ENCODE measurements at places on chromosomes 2 and 18.
A peak's percentile ranks its signal among the peaks of the same experiment; 100 is the strongest.

DNA sequence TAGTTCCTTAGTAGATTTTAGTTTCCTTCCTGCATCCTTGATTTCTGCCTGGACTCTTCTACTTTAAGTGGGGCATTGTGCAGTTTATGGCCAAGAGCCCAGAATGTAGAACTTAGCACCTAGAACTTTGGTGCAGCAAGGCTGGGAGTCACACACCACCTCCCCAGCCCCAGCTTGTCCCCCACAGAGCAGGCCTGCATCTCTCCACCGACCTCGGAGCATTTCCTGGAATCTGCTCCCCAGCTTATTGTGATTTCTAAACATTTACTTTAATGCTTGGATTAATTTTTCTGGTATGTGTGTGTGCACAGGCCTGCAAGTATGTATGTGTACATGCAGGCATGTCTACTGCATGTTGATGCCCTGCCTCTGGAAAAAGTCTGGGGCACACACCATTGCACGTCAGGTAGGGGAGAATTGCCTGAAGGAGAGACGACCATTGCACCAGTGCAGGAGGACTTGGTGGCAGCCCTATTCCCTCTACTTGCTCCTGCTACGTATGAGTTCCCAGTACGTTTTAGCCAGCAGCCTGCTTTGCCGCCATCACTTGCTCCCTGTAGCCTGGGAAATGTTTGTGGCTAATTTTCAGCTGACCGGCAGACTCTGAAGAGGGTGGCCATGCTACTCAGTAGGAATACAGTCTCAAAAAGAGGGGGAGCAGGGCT lies 419.9 kb upstream of the HS6ST1 start:
- no peak for DNase-seq

GRCh38 chr18:6885992-6886796 lies 156.7 kb downstream of the ARHGAP28 start:
- peak; percentile 53 for DNase-seq

DNA sequence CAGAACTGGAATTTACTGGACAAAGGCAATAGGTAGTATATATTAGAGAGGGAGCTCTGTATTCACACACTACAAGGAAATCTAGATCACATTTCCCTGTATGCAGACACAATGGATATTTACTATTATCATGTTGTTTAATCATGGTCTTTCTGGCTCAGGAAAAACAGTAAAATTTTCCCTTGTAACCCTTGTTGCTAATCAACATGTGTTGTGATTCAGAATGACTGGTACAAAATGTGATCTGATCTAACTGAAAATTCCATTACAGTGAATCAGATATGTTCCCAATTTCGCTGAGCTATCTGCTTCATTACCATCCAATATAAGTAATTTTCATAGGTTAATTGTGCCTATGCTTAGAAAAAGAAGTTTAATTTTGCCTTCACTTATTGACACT lies 1109.7 kb downstream of the LRP1B start:
- no peak for DNase-seq

GRCh38 chr2:181395851-181396250 lies 61.3 kb upstream of the ITGA4 start:
- no peak for DNase-seq

- no peak for DNase-seq
Measured at GRCh38 chr18:76756531-76757253, 65.7 kb upstream of the ZNF236 start.

- no peak for DNase-seq
Measured at GRCh38 chr18:21203542-21204241, 38.3 kb upstream of the GREB1L start.

GRCh38 chr2:111030260-111030891 lies 90.3 kb upstream of the BCL2L11 start:
- DNase-seq: no peak

- DNase-seq: no peak
Measured at GRCh38 chr2:38514603-38515154, 88.0 kb downstream of the HNRNPLL start.

- no peak for DNase-seq
Measured at GRCh38 chr18:66757946-66758345, 154.1 kb upstream of the CDH19 start.

DNA sequence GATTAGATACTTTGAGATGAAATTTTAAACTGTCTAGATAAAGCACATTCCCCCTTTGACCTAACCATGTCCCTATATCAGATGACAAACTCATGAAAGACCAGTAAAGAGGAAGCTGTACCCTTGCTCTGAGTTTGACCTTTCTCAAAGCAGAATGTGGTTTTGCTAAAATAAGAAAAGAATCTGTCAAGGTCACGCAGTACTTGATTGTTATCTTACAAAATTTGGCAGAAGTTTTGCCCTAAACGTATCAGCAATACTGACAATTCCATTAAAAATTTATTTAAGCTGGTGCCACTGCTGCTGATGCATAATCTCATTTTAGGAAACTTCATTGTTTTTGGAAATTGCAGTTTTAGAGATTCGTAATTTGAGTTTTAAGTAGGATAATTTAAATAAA lies 31.2 kb upstream of the GALM start:
- DNase-seq: no peak

DNA sequence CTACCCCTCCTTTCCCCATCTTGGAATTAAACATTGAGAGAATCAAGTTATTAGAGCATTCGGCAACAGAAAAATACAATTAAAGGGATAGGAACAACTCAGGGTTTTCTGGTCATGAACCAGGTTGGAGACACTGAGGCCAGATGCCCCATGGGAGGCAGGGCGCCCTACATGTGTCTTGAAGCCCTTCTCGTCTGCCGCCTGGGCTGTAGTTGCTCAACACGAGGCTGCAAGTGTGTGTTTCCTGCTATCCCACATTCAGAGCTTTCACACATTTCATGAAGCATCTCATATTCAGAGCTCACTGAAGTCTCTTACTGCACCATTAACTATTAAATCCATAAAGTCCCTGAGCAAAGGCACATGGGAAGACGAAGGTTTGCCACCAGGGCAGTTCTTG lies 28.8 kb downstream of the TTC39C start:
- DNase-seq: no peak

DNA sequence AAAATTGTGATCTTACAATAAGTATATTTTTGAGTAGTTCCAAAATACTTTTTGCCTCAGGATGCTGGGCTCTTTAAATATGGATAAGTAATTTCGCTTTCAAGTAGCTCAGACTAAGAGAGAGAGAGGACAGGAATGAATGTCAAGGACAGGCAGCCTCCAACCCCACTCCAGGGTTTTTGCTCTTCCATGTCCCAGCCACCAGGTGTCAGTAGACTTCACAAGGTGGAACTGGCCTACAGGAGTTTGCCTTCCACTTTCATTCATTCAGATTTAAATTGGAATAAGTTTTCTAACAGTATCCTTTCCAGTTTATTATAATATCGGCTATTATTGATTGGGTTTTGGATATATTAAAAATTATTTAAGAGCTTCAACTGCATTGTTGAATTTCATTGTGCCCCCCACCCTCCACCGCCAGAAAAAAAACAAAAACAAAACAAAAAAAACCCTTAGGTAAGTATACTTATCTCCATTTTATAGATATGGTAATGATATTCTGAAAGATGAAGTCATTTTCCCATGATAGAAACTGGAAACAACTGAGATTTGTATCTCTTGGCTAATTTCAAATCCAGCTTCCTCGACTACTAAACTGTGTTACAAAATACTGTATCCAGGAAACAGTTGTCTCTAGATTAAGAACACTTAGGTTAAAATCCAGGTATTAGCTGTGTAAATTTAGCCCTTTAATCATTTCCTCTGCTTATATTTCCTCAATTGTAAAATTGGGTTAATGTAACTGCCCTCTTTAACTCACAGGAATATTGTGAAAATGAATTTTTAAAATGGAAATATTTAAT lies 793.1 kb downstream of the ERBB4 start:
- no peak for DNase-seq

DNA sequence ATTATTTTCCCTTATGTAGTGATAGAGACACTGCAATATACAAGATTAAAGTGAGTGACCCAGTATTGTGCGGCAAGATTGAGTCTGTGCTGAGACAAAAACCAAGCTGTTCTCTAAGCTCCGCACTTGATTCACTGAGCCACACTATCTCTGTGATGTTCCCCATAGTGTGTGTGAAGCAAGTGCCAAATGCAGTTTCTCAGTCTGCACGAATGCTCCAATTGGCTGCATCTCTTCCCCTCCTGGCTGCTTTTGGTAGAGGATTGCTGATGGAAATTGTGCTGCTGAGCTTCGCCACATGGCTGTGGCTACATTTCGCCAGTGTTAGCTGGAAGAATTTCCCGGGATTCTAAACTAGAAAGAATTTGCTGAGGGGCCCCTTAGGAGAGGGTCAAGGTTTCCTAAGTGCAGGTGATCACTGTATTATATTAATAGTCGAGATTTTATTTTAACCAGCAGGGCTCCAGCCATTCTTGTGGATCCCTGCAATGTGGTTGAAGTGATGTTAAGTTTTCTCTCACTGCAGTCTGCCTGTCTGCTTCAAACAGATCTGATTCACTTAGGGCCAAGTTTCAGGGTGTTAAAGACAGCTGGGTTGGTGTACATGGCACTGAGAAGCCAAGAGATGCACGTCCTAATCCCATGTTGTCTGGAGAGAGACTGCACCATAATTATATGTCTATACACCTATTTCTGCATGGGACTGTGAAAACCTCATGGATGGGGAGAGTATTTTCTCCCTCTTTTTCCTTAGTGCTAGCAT lies 317.2 kb downstream of the DCC start:
- no peak for DNase-seq

- no peak for DNase-seq
Measured at GRCh38 chr2:97751752-97752151, 38.4 kb downstream of the ZAP70 start.

- DNase-seq: no peak
Measured at GRCh38 chr2:49241991-49242390, 87.7 kb upstream of the FSHR start.

- DNase-seq: no peak
Measured at GRCh38 chr2:84687498-84688149, 171.3 kb downstream of the DNAH6 start.

- no peak for DNase-seq
Measured at GRCh38 chr2:201263779-201264178, 3.4 kb downstream of the CASP8 start.

- DNase-seq: no peak
Measured at GRCh38 chr18:39795350-39795749, 2159.7 kb upstream of the PIK3C3 start.

DNA sequence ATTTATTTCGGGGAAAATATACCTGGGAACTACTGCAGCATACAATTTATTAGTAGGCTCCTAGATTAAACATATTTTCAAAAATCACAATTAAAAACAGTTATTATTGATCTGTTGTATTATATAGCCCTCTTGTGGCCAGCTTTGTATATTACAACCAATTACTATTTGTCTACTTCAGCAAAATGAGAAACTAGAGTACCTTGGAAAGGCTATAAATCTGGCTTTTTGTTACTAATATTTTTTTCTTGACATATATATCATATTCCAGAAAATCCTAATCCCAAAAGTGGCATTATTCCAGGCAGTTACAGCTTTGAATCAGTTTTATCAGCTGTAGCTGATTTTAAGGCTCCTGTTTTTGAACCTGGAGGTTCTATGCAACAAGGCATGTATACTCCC lies 101.2 kb downstream of the UBR3 start:
- DNase-seq: peak; percentile 12

- no peak for DNase-seq
Measured at GRCh38 chr2:195813421-195813820, 156.4 kb downstream of the SLC39A10 start.

DNA sequence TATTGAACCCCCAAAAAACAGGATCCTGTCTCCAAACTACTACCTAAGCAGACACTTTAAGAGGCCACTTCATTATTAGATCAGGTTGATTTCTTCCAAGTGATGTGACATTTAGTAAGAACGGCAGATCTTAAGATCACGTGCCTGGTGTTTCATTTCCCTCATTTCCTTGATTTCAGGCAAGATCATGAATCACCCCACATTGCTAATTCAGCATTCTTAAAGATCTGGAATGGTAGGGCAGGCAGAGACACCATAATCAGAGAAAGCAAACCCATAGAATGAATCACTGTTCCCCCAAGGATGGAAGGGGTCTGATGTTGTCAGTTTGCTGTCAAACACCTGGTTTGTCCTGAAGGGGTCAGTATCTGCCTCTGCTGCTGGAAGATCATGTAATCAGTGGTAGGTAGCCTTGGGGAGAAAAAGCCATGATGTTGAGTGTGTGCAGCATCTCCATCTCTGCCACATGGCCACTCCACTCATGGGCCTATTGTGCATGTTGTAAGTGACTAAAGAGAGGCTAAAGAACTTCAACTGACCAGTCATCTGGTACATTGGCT lies 133.9 kb downstream of the ARHGAP15 start:
- DNase-seq: no peak

DNA sequence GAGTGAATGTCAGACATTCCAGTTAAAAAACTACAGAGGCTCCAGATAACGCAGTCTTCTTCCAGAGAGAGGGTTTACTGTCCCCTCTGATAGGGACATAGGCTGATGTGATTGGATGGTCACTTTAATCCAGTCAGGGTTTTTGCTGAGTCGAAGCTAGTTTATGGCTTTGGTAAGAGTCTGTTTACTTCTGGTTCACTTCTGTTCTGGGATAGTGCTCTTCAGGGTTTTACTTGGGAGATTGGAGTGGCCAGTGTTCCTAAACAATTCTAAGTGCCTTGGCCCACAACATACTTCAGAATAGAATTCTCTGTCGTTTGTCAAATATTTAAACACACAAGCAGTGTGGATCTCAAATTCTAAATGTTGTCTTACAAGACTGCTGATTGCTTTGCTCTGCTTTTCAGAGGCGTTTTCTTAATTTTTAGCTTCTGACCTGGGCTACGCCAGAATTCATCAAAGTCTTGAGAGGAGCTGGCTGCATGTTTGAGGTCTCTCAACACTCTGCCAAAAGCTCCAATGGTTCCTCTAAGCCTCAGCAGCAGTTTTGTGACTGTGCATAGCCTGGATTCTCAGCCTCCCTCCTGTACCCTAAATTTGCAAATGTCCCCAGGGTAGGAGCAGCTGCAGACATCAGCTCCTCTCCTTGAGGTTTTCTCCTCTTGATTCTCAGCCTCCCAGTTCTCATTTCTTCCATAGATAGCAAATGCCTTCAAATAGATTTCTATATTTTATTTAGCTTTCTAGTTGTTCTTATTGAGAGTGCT lies 105.8 kb downstream of the BABAM2 start:
- DNase-seq: no peak

DNA sequence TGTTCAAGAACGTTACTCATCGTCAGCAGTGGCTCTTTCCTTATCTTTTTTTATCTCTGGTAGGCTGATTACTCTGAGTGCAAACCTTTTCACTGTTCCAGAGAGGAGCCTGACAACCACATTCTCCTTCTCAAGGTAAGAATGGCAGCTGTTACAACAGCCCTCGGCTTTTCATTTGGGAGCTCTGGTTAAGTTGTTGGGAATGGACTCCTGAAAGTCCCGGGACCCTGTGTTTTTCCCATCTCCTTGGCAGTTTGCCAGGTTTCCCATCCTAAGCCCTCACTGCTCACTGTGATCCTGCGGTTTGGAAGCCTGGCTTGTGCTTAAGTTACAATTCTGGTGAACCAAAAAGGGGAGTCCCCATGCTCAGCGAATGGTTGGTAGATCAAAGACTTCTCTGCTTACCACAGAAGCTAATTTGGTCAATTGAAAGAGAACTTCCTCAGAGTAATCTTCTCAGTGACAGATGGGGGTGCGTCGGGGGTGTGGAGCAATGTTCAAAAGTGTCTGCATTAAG lies 122.3 kb downstream of the LYPD6B start:
- DNase-seq: no peak

All from renal cortex interstitium (tissue), 15 donors.